NCI-H146 (cell line): ENCODE measurements at places on chromosomes 1 and 21.
A peak's percentile ranks its signal among the peaks of the same experiment; 100 is the strongest.

- no peak for DNase-seq
Observed at GRCh38 chr1:4668743-4669700, 14.6 kb downstream of the AJAP1 start.

DNA sequence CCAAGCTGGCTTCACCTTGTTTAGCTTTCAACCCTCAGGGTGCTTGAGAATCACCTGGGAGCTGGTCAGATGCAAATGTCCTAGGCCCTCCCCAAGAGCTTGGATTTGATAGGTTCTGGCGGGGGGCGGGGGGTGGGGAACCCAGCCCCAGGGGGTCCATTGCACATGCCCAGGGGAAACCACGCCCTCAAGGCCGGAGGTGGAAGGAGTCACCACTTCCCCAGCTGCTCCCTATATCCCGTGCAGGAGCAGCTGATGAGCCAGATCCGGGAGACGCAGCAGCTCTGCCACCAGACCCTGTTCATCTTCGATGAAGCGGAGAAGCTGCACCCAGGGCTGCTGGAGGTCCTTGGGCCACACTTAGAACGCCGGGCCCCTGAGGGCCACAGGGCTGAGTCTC is 5.8 kb downstream of the TOR3A start:
- peak; percentile 34 for DNase-seq

- no peak for DNase-seq
Observed at GRCh38 chr1:174761901-174762585, 237.7 kb upstream of the CACYBP start.

GRCh38 chr1:108000620-108001111 is 35.7 kb upstream of the VAV3 start:
- DNase-seq = no peak

DNA sequence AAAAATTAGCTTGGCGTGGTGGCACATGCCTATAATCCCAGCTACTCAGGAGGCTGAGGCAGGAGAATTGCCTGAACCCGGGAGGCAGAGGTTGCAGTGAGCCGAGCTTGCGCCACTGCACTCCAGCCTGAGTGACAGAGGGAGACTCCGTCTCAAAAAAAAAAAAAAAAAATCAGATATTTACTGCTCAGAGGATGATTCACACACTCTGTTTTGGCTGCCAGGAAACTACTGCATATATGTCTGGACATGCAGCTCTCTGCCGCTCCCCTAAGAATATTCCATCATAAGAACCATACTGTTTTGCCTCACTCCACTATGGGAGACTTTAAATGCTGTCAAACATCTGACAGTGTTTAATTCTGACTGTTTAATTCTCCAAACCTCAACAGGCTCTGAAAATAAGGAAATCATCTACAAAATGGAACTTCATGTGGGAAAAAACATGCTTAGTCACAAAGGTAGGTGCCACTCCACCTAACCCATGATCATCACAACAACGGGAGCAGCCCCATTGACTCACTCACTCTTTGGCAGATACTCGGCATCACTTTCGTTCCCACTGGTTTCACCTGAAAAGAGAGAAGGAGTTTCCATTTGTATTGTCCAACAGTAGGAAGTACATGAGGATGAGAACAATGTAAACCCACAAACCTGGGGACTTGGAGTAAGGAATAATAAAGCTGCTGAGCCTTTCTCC is 29.3 kb upstream of the BCAS2 start:
- DNase-seq = no peak

- DNase-seq = no peak
Observed at GRCh38 chr1:57423135-57423655, 665 bp downstream of the DAB1 start.

GRCh38 chr1:232111611-232112010 is 485.0 kb downstream of the DISC1 start:
- DNase-seq = no peak

- no peak for DNase-seq
Observed at GRCh38 chr21:37381883-37382585, 15.5 kb downstream of the DYRK1A start.

DNA sequence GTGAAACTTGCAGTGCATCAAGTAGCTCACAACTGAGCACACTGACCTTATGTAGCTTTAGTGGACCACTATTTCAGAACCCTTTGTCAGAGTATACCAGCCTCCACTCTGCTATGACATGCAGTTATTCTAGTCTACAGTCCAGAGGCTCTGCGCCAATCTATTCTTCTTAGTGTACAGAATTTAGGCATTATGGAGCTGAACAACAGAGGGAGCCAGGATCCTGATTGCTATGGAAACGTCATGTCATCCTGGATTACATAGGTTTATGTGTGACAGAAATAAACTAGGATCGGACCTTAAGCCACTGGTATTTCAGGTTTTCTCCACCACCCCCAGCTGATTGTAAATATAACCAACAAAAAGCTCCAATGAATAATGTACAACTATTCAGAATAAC is 48.1 kb upstream of the EEIG2 start:
- no peak for DNase-seq

DNA sequence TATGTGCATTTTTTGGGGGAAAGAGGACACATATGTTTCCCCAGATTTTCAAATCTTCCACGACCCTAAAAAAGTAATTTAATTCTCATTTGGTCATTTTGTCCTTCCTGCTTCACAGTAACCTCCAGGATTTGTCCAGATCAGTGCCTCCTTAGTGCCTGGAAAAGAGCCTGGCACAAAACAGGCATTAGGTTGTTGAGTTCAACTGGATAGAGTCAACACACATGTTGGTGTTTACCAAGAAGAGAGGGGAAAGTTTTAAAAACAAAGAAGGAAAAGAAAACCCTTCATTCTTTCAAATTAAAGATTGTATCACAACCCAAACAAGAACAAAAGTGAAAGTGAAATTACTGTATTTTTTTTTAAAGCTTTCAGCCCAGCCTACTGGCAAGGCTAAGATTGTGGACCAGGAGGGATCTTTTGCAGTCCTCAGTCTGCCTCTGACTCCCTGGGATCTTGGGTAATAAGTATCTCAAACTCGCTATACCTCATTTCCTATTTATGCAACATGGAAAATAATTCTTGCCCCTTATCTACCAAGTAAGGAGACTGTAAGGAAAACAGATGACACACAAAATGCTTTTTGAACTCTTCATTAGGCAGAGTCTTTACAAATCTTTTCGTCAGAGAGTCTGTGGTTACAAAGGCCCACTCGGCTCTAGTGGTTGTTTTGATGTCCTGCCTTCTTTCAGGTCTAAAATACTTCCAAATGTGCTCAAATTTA is 57.8 kb downstream of the ZNF281 start:
- no peak for DNase-seq

- DNase-seq = peak; percentile 47
Observed at GRCh38 chr1:236142253-236143103, at the start of gene GPR137B. GPR137B (plus strand) TSS chr1:236142539; CDS start chr1:236142623, 84 bp downstream.

DNA sequence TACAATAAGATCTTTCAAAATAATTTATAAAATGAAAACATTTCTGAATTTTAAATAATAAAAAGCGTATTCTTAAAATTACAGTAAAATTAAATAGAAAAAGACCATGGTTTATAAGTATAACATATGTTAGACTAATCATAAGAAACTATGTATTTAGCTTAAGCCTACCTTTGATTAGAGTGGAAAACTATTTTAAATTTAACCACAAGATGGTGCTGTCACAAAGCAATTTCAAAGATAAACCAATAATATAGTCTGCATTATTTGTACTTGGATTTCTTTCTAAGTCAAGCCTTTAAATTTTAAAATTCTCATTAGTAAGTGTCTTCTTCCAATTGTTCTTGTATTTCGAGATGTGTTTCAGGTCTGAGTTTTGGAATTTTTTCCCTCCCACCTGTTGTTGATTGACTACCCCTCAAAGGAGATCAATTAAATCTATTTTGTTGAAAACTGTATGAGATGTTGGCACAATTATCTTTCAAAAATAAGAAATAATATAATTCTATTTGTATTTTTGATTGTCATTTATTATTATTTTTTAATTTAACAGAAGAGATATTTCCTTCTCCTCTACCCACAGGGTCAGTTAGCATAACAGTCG is 459.8 kb downstream of the KCNT2 start:
- peak; percentile 11 for DNase-seq

DNA sequence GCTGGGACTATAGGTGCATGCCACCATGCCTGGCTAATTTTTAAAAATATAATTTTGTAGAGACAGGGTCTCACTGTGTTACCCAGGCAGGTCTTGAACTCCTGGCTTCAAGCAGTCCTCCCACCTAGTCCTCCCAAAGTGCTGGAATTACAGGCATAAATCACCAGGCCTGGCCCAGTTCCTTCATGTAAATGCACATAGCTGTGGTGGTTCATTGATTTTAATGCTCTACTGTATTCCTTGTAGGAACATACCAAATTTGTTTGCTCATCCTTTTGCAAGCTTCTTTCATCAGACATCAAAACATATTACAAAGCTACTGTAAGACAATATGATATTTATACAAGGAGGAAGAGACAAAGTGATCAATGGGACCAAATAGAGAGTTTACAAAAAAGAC is 237.5 kb upstream of the ESRRG start:
- DNase-seq = no peak

- no peak for DNase-seq
Observed at GRCh38 chr1:108314815-108315214, 70.9 kb upstream of the NBPF4 start.

DNA sequence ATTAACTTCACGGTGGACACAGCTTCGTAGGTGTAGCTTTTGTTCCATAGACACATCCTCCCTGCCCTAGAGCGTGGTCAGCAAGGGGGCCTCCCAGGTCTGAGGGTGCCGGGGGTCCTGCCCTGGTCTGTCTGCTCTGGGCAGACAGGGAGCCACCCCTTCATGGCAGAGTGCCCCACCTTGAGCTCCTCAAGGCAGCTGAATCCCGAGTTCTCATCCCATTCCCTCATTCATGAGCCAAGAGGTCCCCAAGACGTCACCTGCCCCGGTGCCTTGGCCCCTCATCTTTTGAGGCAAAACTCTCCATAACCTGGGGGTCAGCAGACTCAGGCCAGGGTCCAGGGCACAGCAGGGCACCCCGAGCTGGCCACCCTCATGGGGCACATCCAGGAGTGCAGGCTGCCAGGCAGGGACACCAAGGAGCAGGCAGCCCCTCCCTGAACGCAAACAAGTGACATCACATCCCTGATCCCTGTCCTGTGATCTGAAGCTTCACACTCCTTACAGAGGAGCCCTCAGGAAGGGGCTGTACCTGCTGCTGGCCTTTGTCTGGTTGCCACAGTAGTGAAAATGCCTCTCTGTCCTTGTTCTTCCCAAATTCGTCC is 23.3 kb downstream of the UBASH3A start:
- DNase-seq = no peak

GRCh38 chr1:147849098-147849895 is 53.3 kb upstream of the GJA8 start:
- DNase-seq = no peak

DNA sequence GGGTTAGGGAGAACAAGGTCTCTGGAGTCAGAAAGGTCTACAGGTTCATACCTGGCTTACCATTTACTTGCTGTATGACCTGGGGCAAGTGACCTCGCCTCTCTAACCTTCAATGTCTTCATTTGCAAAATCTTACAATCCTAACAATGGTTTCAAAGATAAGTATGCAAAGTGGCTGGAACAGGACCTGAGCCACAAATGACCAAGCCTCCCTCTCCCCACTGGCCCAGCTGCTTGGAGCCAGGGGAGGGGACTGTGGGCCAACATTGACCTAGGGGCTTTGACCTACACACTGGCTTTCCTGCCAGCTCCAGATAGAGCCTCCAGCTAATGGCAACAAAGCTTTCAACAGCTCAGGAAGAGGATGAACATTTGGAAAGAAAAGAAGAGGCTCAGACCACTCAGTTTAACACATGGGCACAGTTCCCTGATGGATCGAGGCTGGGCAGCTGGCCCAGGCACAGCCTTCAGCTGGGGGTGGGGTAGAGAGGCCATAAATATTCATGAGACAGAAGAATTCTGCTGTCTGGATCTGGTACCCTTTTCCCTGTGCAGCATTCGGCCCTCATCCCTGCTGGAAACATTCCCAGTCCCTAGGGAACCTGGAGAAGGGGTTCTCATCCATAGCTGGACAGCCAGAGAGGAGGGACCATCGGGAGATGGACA is 12.9 kb downstream of the PTAFR start:
- DNase-seq = no peak

- DNase-seq = no peak
Observed at GRCh38 chr1:220991959-220992704, 112.9 kb downstream of the HLX start.

GRCh38 chr1:155072531-155073289 is 5.9 kb upstream of the EFNA3 start:
- no peak for DNase-seq

DNA sequence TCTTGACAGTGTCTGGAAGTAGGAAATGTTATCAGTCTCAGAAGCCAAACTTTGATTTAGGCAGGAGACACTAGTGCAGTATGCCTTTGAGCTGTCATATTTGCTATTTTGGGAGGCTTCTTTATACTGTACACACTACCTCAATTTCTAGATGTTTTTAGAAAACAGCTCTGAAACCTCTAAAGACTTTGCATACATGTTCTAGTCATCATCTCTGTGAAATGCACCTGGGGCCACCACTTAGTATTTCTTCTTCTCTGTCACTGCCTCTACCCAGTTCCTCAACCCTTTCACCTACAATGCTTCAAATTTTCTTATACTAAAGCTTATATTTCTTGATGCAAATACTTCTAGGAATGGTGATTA is 29.1 kb upstream of the PLA2G4A start:
- DNase-seq = no peak

DNA sequence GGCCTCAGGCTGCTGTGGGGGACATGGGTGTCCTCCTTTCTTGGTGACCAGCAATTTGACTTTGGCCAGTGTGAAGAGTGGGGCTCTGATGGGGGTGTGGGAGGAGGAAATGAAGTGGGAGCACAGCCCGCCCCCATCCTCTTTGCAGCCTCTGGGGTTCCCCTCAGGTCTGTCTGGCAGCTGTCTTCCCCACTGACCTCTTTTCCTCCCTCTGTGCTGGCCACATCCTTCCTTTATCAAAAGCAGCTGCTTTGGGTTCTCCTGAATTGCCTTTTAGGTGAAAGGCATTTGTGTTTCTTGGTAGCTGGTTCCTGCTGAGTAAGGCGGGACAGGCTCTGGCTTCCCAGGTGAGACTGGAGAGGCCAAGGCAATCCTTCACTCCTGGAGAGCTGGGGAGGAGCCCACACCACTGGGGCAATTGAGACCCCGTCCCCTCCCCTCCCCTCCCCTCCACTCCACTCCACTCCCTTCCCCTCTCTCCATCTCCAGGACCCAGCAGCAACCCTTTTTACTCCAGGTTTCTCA is 24.9 kb downstream of the PCAT6 start:
- DNase-seq = no peak

- DNase-seq = no peak
Observed at GRCh38 chr21:33762803-33763581, 120.7 kb downstream of the ITSN1 start.

- DNase-seq = no peak
Observed at GRCh38 chr1:220391491-220391890, 119.2 kb upstream of the RAB3GAP2 start.

GRCh38 chr1:159444511-159444910 is 5.0 kb downstream of the OR10J1 start:
- no peak for DNase-seq

GRCh38 chr1:208208132-208208487 is 36.1 kb downstream of the PLXNA2 start:
- DNase-seq = no peak

DNA sequence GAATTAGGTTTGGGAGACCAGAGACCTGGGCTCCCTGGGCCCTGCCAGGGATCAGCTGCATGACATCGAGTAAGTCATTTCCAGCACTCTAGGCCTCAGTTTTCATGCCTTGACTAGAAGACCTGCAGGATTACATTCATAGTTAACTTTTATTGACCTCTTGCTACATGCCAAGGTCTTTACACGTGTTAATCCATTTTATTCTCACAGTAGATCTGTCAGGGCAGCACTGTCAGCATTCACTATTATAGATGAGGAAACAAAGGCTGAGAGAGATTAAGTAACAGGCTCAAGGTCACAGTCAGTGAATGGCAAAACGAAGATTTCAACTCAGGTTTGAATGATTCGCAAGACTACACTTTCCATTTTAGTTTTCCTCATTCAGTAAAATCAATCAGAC is 37.0 kb downstream of the PGM1 start:
- no peak for DNase-seq
